Bronchial epithelial cell (primary cell): ENCODE measurements at places on chromosomes 13 and 19. TPM values are rescaled to one million over a fixed set of nuclear protein-coding genes. Genes with fewer than 3 reads are reported as not detected.
A peak's percentile ranks its signal among the peaks of the same experiment; 100 is the strongest.

METTL21C gene
- total RNA-seq = not detected in 2 replicates

SLC7A10 gene
- under 0.01 TPM in 1 of 2 replicates, not detected in the other for total RNA-seq

GRCh38 chr19:39132344-39132969, 6.9 kb downstream of the PAK4 start:
- DNase-seq = no peak

- DNase-seq = no peak
Measured at GRCh38 chr19:4258181-4258580, 11.3 kb downstream of the YJU2 start.

ENOX1 gene
- total RNA-seq = 0.51 and 0.79 TPM in 2 replicates

- no peak for DNase-seq
Measured at GRCh38 chr13:30442926-30443325, 20.6 kb downstream of the UBE2L5 start.

- no peak for DNase-seq
Measured at GRCh38 chr13:96999091-96999490, 4.8 kb upstream of the OXGR1 start.

GRCh38 chr13:112773601-112774447, 84.0 kb downstream of the ATP11A start:
- DNase-seq = no peak

KRTDAP gene
- total RNA-seq = 1.4 TPM in 1 of 2 replicates, not detected in the other

ERVV-1 gene
- not detected in 2 replicates for total RNA-seq

STAP2 gene
- 83.2 and 132 TPM in 2 replicates for total RNA-seq

GRCh38 chr19:8004723-8005513, 523 bp downstream of the ELAVL1 start:
- DNase-seq = no peak

DNA sequence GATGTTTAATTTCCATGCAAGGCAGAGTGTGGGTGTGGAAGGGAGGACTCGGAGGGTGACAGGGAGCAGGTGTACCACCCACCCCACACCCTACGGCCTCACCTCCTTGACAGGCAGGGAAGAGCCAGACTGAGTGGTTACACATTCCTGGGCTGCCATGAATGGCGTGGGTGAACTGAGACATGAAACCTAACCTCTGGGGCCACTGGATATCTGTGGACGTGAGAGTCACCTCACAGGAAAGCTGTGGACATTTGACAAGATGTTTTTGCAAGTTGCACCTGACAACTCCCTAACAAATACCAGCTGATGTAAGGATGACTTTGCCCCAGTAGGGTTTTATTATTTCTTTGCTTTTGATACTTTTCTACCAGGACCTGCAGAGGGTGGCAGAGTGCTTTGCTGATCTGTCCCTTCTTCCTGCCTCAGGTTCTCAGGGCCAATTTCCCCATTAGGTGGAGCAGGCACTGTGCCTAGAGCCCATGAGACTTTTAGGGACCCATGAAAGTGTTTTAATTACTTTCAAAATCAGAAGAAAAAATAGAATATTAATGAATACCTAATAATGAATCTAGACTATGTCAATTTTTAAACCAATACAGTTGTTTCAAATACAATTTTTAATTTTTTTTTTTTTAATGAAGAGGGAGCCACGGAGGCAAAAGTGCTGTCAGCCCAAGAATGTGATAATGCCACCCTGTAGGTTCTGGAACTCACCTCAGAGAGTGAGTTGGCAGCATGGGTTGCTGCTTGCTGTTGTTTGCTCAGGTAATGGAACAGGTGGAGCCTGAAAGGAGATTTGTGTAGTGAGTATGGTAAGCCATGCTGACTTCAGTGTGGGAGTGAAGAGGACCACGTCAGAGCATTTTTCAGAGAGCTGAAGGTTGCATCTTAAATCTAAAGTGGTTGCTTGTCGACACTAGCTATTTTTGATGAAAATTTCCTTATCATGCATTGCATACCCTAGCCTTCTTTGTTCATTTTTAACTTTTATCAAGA, 58.0 kb upstream of the CYSLTR2 start:
- peak; percentile 67 for DNase-seq

- no peak for DNase-seq
Measured at GRCh38 chr19:14474827-14475226, 327 bp downstream of the PTGER1 start.

DNA sequence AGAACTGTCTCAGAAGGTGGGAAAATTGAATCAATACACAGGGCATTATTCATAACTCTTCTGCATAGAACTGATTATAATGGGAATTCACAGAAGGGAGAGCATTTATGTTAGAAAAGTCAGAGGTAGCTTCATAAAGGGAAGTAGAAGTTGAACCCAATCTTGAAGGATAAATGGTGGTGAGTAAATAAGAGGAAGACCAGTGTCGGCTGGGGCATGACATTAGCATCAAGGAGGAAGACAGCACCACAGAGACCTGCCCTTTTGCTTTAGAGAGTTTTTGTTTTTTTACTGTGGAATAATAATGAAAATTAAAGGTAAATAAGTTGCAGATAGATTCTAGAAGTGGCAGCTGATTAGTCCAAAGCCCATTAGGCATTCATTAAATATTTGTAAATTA, 21.9 kb downstream of the CDC16 start:
- DNase-seq = no peak

B3GNT3 gene
- 11.6 and 27.4 TPM in 2 replicates for total RNA-seq

- no peak for DNase-seq
Measured at GRCh38 chr19:41666075-41666474, 22.0 kb downstream of the CEACAM7 start.

GRCh38 chr19:31448221-31448657, 99.0 kb upstream of the TSHZ3 start:
- peak; percentile 40 for DNase-seq

DNA sequence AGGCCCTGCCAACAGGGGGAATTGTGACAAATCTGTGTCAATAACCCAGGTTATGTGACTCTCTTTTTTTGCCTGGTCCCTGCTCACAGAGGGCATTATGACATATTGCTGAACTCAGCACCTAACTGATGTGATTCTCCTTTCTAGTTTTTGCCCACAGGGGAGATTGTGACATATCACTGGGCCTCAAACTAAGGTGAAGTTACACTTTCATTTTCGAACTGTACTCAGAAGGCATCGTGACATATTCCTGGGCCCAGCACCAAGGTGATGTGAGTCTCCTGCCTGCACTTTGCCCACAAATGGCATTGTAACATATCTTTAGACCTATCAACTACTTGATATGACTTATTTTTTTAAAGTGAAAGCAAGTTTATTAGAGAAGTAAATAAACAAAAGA, 83.0 kb downstream of the ZNF728 start:
- DNase-seq = no peak

GRCh38 chr19:37007587-37008220, 70.5 kb upstream of the ZNF420 start:
- peak; percentile 10 for DNase-seq

GRCh38 chr13:86909318-86909717, 761.9 kb upstream of the SLITRK5 start:
- no peak for DNase-seq

- peak; percentile 64 for DNase-seq
Measured at GRCh38 chr13:23794267-23795161, 94.7 kb downstream of the MIPEP start.

ZNF460 gene
- total RNA-seq = 126 and 131 TPM in 2 replicates

PLVAP gene
- total RNA-seq = not detected in 2 replicates

ZNF726 gene
- total RNA-seq = 0.79 and 3.2 TPM in 2 replicates

APOC4 gene
- total RNA-seq = not detected in 2 replicates

DNA sequence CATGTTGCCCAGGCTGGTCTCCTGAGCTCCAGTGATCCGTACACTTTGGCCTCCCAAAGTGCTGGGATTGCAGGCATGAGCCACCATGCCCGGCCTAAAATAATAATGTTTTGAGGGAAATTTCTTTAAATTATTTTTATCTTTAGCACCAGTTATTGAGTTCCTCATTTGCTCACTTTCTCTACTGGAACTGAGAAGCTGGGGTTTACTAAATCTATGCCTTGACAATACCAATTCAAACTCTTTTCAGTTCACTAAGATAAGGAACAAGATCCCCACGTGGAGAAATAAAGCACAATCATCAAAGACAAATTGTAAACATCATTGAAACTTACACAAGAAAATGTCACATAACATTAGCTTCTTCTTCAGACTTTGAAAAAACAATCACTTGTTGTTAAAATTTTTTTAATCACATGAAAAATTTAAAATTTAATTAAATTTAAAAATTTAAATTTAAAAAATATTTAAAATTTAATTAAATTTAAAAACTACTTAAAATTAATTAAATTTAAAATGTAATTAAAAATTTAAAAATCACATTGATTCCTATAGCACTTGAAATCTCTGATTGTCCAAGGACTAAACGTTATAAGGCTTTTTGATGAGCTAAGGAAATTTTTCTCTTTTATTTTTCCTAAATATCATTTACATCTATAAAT, 25.2 kb upstream of the XPO4 start:
- no peak for DNase-seq

- DNase-seq = no peak
Measured at GRCh38 chr13:41710771-41711170, 250.1 kb downstream of the VWA8 start.

DNA sequence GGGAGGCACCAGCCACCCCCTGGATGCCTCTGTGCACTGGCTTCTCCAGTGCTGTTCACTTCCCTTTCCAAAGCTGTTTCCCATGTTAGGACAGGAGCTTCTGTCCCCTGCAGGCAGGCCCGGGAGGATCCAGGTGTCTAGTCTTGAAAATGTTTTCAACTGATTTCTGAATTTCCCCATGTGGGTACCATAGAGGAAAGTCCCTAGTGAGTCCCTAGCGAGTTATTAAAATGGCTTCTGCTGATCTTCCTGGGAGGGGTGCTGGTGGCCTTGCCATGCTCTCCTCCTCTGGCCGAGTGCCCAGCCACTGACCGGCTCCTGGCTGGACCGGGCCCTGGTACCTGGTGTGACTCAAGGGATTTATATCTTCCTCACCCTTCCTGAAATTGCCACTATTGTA, 5.2 kb upstream of the ANKRD10 start:
- DNase-seq = no peak

DNA sequence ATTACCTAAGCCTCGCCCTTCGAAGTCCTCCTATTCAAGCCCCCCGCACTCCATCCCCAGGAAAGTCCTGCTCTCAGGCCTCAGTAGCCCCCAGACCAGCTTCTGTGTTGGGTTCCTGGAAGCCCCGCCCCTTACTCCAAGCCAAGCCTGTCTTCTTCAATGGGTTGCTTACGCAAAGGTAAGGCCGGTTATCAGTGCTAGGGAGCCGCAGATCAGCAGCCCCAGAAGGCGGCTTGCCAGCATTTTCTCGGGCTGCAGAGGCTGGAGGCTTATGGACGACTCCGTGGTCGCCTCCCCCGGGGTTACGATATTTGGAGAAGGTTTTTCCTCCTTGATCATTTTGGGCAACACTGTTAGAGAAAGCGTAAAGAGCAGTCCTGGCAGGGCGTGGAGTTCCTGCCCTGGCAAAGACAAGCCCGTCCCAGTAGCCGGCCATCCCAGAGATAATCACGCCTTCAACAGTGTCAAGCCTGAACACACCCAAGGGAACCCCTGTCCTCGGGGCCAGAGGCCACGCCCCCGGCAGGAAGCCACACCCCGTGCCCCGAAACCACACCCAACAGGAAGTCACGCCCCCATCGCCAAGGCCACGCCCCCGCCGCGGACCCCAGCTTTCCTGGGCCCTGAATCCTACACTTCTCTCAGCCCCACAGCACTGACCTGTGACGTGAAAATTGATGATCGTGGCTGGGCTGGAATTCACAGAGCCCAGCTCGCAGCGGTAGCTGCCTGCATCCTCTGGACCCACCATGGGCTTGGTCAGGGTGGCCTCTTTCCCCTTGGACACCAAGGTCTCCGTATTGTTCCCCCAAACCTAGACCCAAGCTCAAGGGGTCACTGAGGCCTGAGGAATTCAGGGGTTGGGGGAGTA, 954 bp upstream of the RASIP1 start:
- peak; percentile 32 for DNase-seq

DNA sequence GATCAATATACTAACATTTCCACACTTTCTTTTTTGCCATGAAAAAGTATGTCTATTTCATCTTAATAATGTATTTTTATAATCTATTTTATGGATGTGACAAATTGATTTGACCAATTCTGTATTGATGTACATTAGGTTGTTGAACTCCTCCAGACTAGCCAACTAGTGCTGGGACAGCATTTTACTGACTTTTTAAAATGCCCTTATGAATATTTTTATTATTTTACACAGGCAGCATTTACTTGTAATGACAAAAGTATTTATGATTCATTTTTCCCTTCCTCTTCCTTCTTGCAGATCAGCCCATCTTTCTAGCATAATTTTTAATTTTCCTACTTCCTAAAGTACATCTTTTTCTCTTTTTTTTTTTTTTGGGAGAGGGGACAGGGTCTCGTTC, 918 bp upstream of the FUZ start:
- peak; percentile 29 for DNase-seq

ZNF528 gene
- 15.8 and 32.5 TPM in 2 replicates for total RNA-seq

- no peak for DNase-seq
Measured at GRCh38 chr13:65472336-65472735, 1757.8 kb downstream of the PCDH9 start.

- peak; percentile 8 for DNase-seq
Measured at GRCh38 chr19:18440415-18440877, 2.5 kb upstream of the ISYNA1 start.

ZSCAN4 gene
- 0.13 TPM in 1 of 2 replicates, not detected in the other for total RNA-seq

RXFP2 gene
- not detected in 2 replicates for total RNA-seq

DNA sequence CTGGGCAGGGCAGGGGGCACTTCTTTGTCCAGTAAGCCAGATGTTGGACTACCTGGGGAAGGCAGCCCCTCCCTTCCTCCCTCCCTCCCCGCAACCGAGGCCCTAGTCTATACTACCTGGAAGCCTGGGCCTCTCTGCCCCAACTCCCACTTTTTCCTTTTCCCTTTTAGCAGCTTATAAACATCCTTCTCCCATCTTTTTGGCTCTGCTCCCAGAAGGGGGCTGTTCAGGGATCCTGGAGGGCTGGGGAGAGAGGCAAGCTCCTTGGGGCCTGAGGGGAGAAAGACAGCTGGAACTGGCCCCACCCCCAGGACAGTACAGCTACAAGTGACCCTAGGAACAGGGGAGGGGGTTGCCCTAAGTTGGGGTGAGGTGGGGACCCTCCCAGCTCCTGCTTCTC, 44.9 kb downstream of the LYL1 start:
- no peak for DNase-seq

- no peak for DNase-seq
Measured at GRCh38 chr19:44752123-44752815, 3.8 kb downstream of the BCL3 start.

DNA sequence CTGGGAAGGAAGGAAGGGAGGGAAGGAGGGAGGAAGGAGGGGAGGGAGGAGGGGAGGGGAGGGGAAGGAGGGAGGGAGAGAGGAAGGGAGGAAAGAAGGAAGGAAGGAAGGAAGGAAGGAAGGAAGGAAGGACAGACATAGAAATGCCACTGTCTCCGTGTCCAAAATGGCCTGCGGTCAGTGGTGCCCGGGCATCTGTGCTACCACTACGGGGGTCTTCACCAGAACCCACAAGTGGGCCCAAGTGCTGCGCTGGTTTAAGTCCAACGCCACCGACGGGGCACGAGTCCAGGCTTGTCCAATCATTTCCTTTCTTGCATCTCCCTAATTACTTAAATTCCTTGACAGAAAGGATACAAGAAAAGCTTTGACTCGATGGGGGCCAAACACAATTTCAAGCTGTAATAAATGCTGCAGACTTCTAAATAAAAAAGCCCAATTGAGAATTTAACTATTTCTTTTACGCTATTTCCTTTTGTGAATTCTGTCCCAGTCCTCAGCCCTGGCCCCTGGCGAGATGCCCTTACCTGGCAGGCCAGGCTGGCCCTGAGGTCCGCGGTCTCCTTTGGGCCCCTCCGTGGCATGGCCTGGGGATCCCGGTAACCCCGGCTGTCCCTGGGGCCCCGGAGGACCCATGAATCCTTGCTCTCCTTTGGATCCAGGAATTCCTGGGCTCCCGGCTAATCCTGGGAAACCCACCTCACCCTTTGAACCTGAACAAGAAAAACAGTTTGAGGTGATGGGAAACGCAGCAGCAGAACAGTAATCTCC, 136.8 kb downstream of the COL4A1 start:
- no peak for DNase-seq

GRCh38 chr19:43681821-43682220, 11.9 kb upstream of the PLAUR start:
- no peak for DNase-seq
